ENCODE measurements at places on chromosomes 5 and 9.

DNA sequence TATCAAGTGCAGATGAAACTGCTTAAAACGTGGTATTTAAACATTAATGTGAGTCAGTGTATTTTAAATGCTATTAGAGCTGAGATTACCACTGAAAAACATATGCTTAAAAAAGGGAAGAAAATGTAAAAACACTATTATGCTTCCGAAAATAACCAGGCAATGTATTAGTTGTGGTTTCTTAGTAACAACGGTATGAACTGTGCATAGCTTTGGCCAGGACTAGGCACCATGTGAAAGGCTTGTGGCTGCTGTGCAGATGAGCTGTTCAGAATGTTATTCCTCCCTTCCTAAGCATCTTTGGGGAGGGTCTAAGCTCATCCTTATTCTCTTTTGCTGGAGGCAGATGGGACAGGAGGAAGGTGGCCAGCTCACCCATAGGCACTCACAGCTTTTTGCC, 84.9 kb downstream of the NTRK2 start:
- no peak for DNase-seq

GRCh38 chr5:133697536-133698258, 85.4 kb upstream of the FSTL4 start:
- no peak for DNase-seq

- no peak for DNase-seq
Measured at GRCh38 chr9:110217656-110218099, 9.7 kb upstream of the C9orf152 start.

- DNase-seq = no peak
Measured at GRCh38 chr5:34690898-34691297, 34.8 kb downstream of the RAI14 start.

- no peak for DNase-seq
Measured at GRCh38 chr5:157247267-157247666, 18.7 kb upstream of the CYFIP2 start.

GRCh38 chr5:40478766-40479165, 200.9 kb upstream of the PTGER4 start:
- DNase-seq = no peak

GRCh38 chr5:64502196-64502595, 3.6 kb upstream of the RGS7BP start:
- DNase-seq = no peak

GRCh38 chr5:166382031-166382430, 1909.4 kb upstream of the WWC1 start:
- no peak for DNase-seq

- no peak for DNase-seq
Measured at GRCh38 chr5:140631831-140632365, 1.1 kb downstream of the CD14 start.

DNA sequence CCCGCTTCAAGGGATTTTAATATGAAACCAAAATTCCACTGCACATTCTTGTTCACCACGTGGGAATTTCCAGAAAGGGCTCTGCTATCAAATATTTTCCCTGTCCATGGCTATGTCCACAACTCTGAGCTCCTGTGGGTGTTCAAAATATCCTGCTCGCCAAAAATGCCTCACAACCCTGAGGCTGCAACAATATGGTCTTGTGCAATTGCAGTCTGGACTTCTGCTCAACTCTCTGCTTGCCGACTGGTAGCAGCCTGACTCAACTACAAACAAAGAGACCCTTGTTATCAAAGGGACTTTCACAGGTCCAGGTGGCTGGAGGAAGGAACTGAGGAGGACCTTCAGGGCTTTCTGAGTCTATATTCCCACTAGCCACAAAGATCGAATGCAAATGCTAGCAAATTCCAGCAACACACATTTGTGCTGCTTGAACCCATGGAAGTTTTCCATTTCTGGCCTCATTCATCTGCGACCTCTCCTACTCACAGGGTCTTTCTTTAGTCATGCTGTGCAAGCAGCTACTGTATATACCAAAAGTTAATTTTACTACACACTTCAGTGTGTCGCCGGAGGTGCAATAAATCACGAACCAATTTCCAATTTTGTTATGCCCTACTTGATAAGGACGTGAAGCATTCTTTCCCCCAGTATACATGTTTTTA, 169.2 kb upstream of the SLC30A5 start:
- DNase-seq = no peak

All from stimulated activated CD4-positive, alpha-beta T cell treated with anti-CD3 and anti-CD28 coated beads, Interleukin-12 subunit alpha, Interleukin-12 subunit beta, amount 100 ng/mL, for 4 hours (primary cell).